ENCODE measurements at places on chromosomes 4 and X. TPM values are rescaled to one million over a fixed set of nuclear protein-coding genes. Genes with fewer than 3 reads are reported as not detected.

The XK gene
- total RNA-seq, result 11.3 TPM

The MPP1 gene
- 1.3 TPM for total RNA-seq

The VEGFD gene
- 1.6 TPM for total RNA-seq

The SOX3 gene
- total RNA-seq, result not detected

DNA sequence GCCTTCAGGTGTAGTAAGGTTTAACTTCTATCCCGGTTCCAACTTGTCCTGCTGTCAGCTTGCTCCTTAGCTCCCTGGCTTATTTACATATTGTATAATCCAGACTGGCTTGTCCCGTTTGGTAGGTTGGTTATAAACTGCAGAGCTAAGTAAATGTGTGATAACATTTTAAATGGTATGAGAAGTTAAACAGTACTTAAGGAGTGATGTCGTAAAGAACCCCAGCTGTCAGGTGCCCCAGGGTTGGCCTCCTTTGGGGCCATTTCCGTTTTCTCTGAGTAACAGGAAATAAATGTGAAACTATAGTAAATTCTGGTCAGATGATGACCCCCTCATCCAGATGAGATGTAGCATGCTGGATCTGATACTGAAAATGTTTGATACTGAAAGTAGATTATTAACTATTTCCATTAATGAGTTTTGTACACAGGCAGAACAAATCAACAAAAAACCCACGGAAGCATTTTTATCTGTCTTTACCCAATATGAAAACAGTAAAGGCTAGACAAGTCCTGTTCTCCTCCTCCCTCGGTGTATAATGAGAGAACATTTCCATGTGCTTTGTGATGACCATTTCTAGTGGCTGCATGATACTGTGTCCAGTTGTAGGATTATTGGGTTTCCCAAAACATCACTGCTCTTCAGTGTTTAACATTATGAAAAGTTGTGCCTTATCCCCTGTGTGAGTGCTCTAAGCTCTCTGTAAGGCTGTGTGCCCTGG, 22.4 kb downstream of the GAB1 start:
- peak; percentile 71 for DNase-seq

DNA sequence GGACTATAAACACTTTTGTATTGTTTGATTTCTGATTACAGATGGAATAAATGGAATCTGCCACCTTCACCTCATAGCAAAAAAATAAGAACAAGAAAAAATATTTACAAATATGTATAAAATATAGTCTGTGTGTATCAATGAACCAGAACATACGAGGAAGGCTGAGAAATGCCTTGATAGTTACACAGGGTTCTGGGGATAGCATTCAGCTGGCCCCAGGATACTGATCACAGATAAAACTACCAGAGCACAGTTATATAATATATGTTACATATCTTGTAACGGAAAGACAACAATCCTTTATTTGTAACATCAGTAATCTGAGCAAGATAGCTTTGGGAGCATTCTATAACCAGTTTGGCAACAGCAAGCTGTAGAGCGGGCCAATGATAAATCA, 1075.1 kb upstream of the GRID2 start:
- DNase-seq, result no peak

DNA sequence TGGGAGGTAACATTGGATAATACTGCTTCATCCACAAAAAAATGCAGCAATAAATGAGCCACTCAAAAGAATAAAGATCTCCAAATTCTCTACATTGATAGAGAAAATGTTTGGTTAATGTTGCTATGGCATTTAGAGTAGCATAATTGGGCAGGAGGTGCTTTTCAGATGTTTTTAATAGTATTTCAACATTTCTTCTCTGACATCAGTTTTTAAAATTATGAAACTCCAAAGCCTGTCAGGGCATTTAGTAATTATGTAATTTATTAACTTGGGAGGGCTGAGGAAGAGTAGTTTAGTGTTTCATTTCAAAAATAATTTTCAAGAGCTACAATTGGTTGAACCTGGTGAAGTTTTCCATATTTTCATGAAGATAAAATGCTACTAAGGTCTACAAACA, 211.3 kb upstream of the INTU start:
- no peak for DNase-seq

GRCh38 chrX:131778269-131779218, 234.7 kb downstream of the OR13H1 start:
- DNase-seq, result no peak

DNA sequence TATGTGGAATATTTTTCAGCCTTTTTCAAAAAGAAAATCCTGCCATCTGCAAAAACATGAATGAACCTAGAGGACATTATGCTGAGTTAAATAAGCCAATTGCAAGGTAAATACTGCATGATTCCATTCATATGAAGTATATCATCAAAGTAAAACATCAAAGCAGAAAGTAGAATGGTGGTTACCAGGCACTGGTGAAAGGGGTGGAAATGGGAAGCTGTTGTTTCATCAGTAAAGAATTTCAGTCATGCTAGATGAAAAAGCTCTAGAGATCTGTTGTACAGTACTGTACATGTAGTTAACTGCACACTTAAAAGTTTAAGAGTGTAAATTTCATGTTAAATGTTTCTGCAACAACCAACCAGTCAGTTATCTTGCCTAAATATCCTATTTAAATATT, 196.8 kb upstream of the ADGRL3 start:
- no peak for DNase-seq

GRCh38 chrX:30533266-30533665, 44.3 kb downstream of the TASL start:
- no peak for DNase-seq

GRCh38 chr4:177301126-177301639, 8.5 kb upstream of the NEIL3 start:
- DNase-seq, result no peak

DNA sequence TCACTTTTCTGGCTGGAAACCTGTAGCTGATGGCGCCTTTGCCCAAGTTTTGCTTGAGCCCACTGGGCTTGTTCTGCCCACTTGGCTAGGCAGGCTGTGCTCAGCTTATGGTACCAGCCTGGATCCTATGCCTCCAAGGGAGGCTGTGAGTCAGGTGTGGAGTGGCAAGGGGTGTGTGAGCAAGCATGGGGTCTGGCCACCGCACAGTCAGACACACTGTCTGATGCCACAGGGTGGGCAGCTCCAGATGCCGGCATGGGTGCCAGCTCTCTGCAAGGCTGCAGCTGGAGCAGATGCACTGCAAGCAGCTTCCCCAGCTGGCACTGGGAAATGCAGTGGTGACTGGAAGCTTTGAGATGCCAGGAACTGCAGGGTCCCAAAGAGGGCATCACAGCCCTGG, 16.3 kb upstream of the GIMD1 start:
- DNase-seq, result no peak
